ENCODE measurements at places on chromosomes 4 and X.

- DNase-seq: no peak
Observed at GRCh38 chr4:44984083-44984482, 257.7 kb upstream of the GNPDA2 start.

DNA sequence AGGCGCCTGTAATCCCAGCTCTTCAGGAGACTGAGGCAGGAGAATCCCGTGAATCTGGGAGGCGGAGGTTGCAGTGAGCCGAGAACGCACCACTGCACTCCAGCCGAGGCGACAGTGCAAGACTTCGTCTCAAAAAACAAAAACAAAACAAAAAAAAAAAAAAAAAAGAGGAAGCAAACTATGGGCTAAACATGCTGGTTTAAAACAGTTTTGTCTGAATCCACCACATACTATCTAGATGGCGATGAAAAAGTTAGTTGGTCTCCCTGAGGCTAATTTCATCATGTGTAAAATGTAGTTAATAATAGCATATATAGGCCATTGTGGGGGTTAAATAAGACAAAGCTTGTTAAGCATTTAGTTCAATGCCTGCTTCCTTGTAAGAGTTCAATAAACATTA is 451.1 kb downstream of the RPA4 start:
- peak; percentile 6 for DNase-seq

DNA sequence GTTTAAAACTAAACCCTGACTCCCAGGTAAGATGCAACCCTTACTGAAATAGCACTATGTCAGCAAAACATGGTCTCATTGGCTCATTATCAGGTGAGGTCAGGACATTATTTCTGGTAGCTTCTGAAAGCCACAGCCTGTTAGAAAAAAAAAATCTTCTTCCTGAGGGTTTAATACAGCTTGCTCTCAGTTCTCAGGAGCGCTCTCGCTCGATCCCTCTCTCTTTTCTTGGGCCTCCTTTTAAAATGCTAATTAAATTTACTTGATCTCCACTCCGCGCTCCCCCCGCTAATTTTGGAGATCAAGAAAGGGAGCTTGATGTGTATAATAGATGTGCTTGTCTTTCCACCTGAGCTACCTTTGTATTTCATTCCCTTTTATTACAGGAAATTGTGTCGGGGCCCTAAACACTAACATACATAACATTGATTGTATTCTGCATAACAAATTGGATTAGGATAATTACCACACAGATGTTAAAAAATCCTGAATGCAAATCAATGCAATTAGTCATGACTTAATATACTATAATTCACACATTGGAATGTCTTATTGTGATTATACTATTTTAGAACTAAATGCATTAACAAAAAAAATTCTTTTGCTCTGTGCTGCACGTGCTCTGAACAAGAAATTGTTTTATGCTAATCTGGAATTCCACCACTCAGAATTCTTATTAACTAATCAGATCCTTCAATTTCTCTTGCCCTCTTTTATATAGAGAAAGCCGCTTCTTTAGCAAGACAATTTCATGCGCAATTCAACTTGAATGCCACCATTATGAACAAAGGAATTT is 101.6 kb upstream of the TEX13D start:
- DNase-seq: no peak

- no peak for DNase-seq
Observed at GRCh38 chr4:151074416-151074916, 25.0 kb upstream of the RPS3A start.

DNA sequence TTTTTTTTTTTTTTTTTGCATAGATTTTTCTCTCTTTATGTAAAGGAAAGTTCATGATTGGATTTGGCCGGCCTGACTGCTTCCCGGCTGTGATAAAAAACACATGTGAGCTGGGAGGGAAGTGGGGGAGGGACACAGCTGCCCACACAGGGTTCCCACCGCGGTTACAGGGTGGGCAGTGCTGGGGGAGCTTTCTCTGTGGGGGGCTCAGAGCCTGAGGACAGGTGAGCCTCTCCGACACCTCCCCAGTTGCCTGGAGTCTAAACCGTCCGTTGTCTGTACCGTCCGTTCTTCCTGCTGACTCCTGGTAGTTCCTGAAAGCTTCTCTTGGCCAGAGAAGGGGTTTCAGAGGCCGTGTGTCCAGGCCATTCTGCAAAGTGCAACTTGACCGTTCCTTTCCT is 21.8 kb downstream of the SHOX start:
- DNase-seq: no peak

DNA sequence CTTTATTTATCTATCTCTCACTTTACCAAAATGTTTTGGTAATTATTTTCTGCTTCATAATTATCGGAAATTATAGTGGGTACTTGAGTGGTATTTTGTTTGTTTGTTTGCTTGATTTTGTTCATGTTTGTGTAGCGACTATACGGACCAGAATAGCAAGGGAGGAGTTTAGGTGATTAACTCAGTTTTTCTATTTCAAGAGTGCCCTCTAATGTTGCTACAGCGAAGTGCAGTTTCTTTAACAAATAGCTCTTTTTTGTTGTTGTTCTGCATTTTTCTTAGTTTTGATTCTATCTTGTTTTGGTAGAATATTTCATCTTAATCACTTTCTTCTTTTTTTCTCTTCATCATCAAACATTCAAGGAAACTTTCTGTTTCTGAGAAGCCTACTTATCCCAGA is 40.8 kb upstream of the QRFPR start:
- no peak for DNase-seq

DNA sequence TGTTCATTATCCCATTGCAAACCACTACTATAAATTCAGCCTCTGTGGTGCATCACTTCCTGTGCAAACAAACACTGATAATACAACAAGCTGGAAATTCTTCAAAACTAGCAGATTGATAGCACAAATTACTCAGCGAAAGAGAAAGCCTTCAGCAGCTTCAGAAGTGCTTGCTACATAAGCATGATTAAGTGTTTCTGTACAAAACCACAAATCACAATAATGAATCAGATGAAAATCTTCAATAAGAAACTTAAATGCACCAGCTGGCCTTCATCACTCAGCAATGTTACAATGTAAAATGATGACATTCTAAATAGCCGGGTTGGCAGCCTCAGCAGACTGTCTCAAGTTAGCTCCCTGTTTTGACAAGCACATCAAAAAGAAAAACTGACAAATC is 262.2 kb downstream of the SPOCK3 start:
- DNase-seq: no peak

GRCh38 chr4:108644237-108644636 is 6.2 kb upstream of the OSTC start:
- DNase-seq: no peak

DNA sequence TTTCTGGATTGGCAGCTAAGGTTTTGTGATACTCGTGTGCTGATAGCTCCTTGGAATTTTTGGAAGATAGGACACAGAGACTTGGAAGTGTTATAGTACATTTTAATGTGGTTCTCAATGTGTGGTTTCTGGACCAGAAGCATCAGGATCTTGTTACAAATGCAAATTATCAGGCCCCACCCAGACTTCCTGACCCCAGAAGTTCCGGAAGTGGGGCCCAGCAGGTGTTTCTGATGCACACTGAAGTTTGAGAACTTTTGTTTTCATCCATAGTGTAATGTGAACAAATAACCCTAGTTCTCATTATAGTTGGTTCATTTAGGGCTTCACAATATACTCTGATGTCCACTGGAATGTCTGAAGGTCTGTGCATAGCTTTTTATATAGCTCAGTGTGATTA is 49.6 kb downstream of the LAMP2 start:
- DNase-seq: peak; percentile 42

DNA sequence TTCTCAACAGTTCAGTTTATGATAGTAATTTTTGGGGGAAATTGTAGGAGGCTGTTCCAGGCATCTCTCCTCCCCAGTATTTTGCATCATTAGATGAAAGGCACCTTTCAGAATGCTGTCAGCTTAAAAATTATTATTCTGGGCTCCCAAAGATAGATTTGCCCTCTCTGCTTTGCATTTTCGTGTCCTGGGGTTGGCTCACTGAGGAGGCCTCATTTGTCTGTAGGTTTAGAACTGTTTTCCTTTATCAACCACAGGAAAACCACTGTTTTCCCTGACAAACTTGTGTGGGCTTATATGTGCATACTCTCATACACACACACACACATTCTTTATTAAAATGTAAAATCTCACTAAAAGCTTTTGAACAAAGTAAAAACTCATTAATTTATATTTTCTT is 197.2 kb upstream of the VCX3A start:
- no peak for DNase-seq

GRCh38 chr4:71944956-71945355 is 86.8 kb upstream of the NPFFR2 start:
- no peak for DNase-seq

DNA sequence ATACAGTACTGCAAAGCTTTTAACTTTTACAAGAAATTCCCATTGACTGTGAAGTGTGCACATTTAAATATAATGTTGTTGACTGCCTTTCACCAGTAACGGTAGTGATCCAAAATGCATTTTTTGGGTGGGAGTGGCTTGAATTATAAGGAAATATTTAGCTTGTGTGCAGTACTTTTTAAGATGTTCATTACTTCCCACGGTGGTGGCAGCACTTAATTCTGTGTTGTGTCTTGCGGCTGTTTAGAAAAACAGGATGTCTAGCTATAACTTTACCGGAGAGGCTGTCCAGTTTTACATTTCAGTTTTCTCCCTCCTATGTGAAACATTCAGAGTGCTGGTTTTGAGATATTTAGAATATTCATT is 1.7 kb downstream of the TMEM131L start:
- DNase-seq: peak; percentile 54

DNA sequence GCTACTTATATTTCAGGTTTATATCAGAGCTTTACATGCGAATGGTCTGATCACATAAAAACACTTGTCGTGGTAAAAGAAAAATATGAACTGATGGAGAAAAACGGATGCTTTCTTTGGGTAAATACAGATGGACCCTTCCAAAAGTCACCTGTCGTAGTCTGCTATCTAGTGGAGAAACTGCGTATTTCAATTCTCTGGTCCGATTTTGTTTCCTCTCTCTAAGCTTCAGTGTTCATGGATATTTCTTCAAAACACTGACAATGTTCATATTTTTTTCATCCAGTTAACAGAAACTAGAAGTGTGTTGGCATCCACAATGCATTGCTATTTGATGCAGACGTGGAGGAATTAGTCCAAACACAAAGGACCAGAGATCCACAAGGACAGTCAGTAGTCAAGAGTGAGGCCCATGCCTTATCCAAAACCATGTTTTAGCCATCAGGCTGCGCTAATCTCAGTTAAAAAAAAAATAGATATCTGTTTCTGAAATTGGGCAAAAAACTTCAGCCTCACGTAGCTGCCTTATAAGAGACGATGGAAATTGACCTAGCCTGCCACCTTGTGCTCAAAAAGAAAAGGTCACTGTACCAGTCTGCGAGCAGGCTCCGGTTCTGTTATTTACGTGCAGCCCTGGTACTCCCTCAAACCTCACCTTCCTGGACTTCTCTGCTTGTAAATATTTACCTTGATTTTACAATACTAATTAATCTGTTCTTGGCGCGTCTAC is 16.0 kb downstream of the MEPE start:
- DNase-seq: peak; percentile 44

DNA sequence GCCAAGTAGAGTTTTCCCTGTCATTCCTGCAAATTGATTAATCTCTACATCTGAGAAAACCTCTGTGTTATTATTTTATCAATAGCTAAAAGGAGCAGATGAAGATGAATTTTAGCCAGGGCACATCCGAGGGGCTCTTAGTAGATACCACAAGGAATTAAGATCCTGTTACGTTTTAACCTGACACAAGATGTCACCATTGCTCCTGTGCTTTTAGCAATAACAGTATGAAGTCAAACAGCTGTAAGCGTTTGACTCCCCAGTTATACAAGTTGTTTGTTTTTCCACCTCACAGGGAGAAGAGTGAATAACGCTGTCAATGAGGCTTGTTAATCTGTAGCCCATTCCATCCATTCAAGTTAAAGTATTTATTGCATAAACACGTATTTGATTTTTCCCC is 76.0 kb upstream of the AP1S2 start:
- DNase-seq: peak; percentile 17

GRCh38 chr4:138951764-138952163 is 63.8 kb upstream of the NOCT start:
- no peak for DNase-seq

DNA sequence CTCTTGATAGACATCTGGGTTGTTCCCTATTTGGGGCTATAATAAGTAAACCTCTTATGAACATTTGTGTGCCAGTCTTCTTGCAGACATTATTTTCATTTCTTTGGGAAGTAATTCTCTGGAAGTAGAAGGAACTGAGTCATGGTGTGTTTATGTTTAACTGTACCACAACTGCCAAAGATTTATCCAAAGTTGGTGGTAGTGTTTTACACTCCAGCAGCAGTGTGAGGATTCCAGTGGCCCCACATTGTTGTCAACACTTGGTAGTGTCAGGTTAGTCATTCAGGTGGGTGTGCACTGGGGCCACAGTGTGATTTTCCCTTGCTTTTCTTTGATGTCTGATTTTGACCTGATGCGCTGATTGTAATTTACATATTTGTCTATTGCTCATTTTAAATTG is 5.0 kb upstream of the UVSSA start:
- no peak for DNase-seq

- DNase-seq: no peak
Observed at GRCh38 chrX:107567370-107567769, 60.9 kb upstream of the PRPS1 start.

- no peak for DNase-seq
Observed at GRCh38 chr4:47373174-47373573, 90.3 kb downstream of the COMMD8 start.

DNA sequence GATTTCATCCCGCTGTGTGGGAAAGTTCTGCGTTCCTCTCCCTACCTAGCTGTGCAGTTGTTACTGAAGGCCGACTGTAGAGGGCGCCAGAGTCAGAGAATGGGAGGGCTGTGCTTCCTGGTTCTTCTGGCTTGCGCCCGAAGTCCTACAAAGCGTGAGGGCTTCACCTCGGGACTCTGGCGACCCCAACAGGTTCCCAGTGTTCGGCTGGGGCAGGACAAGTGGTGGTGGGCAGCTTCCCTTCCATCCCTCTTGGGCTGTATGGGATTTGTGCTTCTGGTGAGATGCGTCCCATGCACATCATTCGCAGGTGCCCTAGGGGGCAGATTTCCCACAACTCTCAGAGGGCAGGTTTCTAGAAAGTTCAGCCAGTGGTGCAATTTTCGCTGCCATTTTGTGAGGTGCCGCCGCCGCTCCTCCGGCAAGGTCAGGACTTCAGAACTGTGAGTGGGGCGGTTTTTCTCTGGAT is 27.3 kb downstream of the CT45A1 start:
- DNase-seq: peak; percentile 17

GRCh38 chr4:55768291-55768690 is 51.3 kb upstream of the EXOC1L start:
- DNase-seq: no peak

- DNase-seq: no peak
Observed at GRCh38 chrX:15014281-15014680, 141.1 kb downstream of the MOSPD2 start.

GRCh38 chr4:2441393-2442174 is 22.8 kb downstream of the CFAP99 start:
- DNase-seq: peak; percentile 78

DNA sequence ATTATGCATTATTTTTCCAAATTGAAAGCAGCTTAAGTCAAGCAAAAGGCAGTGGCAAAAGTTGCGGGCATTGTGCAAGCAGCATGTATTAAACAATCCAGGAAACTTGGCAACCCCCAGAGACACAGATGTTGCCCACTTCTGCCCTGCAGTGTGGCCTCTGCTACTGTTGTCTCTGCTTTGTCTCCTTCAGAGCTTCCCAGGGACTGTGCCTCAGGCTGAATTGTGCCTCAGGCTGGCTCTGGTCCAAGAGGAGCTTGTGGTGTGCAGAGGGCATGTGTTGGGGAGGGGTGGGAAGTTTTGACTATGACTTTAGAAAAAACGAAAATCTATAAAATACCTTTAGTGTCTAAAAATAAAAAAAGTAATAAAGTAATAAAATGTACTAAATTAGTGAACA is 201.4 kb downstream of the CCSER1 start:
- DNase-seq: no peak
